T follicular helper cell (primary cell): ENCODE measurements at places on chromosomes 2 and 18.
A peak's percentile ranks its signal among the peaks of the same experiment; 100 is the strongest.

GRCh38 chr2:20051532-20052228 lies at the start of gene LAPTM4A:
Gene LAPTM4A, minus strand, starts transcription at chr2:20051628. Its CDS starts 108 bp downstream, at chr2:20051520.
- DNase-seq = peak; percentile 97

- DNase-seq = no peak
Measured at GRCh38 chr2:155250800-155251199, 552.3 kb downstream of the KCNJ3 start.

DNA sequence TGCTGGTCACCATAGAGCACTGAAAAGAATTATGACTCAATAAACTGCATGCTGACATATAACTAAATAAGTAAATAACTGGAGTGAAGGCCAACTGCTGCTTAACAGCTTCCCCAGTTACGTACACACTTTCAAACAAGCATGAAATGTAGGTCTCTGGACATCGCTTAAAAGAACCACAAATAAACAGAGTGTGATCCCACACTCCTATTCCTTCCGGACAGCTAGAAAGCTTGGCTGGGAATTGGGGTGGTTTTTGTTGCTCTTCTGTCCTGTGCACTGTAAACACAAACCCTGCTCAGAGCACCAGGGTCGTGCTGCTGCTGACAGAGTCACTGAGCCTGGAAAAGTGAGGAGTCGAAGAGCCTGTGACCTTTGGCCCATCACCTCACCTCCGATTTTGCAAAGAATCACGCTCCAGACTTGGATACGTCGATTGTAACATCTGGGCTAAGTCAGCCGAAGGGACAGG lies 162.7 kb upstream of the NT5C1B start:
- DNase-seq = no peak

DNA sequence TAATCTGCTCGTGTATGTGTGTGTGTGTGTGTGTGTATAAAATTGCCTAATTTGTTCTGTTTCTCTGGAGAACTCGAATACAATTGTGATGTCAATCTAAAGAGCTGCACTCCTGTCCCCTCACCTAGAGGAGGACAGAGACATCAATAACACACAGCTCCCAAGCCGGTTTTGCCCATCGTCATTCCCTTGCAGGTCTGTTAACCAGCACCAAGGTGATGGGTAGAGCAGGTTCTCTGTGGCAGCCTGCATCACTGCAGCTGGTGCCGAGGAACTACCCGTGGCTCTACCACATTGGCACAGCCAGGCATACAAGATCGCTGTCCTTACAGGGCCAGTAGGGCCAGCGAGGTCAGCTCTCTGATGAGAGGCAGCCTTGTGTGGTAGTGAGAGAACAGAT lies 41.0 kb downstream of the LBH start:
- DNase-seq = no peak

- DNase-seq = no peak
Measured at GRCh38 chr2:150570712-150571111, 83.2 kb upstream of the RND3 start.

DNA sequence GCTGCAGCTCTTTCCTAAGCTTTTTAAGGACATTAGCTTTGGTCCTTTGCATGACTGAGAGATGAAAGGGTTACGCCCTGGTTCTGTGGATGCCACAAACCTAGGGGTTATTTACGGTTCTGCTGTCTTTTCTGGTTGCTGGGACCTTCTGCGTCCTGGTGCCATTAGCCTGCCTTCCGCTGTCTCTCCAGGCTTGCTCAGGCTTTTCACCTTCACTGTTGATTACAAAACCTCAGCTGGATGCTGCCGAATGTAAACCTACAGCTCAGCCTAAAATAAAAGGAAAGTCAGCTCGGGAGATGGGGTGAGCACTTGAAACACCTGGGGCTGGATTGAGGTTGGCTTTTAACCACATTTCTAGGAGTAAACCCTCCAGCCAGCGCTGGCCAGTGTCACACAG lies 130.9 kb upstream of the ARHGAP28 start:
- no peak for DNase-seq

GRCh38 chr2:234771980-234772732 lies 179.7 kb upstream of the SH3BP4 start:
- no peak for DNase-seq

GRCh38 chr2:41431756-41432155 lies 616.1 kb upstream of the PKDCC start:
- DNase-seq = no peak

GRCh38 chr2:29655391-29656086 lies 265.8 kb downstream of the ALK start:
- DNase-seq = no peak

GRCh38 chr18:48154828-48155227 lies 224.4 kb upstream of the SMAD2 start:
- DNase-seq = no peak

- no peak for DNase-seq
Measured at GRCh38 chr2:231123362-231123898, 1.4 kb downstream of the HTR2B start.

DNA sequence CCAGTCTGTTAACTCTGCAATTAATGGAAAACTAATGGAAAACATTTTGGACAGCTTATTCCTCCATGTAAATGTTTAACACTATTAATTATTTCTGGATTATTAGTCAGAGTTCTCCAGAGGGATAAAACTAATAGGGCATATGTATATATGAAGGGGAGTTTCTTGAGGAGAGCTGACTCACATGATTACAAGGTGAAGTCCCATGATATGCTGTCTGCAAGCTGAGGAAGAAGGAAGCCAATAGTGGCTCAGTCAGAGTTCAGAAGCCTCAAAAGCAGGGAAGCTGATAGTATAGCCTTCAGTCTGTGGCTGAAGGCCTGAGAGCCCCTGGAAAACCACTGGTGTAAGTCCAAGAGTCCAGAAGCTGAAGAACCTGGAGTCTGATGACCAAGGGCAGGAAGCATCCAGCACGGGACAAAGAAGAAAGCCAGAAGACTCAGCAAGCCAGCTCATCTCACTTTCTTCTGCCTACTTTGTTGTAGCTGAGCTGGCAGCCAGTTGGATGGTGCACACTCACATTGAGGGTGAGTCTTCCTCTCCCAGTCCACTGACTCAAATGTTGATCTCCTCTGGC lies 136.0 kb downstream of the PTH2R start:
- no peak for DNase-seq

DNA sequence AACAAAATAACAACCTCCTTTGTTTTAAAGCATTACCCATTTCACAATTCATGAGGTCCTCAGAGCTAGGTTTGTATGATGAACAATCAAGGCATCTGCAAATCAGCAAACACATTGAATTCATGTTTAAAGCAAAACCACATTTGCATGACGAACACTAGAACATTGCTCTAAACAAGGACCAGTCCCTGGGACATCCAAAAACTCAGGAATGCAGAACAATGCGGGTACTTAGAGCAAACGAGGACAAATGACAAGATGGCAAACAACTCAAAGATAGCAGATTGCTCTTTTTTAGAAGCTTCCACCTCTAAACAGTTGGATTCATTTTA lies 45.7 kb upstream of the RALBP1 start:
- DNase-seq = no peak

DNA sequence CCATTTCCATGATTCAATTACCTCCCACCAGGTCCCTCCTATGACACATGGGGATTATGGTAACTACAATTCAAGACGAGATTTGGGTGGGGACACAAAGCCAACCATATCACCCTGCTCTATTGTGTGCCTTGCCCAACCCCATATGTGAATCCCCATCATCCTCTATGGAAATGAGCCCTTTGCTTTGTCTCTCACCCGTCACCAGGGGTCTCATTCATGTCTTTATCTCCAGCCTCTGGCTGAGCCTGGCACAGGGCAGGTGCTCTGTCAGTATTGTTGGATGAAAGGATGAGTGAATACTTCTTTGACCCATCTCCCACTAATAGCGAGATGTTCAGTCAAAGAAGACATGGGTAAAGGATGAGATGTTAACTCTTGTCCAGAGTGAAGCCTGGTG lies 116.6 kb upstream of the LGALSL start:
- DNase-seq = no peak

DNA sequence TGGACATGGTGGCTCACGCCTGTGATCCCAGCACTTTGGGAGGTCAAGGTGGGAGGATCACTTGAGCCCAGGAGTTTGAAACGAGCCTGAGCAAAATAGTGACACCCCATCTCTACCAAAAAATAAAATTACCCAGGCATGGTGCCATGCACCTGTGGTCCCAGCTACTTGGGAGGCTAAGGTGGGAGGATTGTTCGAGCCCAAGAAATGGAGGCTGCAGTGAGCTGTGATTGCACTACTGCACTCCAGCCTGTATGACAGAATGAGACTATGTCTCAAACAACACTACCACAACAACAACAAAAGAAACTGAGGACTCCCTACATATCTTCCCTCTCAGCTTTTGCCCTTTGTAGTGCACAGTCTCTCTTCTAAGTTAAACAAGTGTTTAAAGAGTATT lies 53.3 kb upstream of the UPP2 start:
- no peak for DNase-seq

- DNase-seq = no peak
Measured at GRCh38 chr2:128311216-128311754, 7.4 kb downstream of the HS6ST1 start.

DNA sequence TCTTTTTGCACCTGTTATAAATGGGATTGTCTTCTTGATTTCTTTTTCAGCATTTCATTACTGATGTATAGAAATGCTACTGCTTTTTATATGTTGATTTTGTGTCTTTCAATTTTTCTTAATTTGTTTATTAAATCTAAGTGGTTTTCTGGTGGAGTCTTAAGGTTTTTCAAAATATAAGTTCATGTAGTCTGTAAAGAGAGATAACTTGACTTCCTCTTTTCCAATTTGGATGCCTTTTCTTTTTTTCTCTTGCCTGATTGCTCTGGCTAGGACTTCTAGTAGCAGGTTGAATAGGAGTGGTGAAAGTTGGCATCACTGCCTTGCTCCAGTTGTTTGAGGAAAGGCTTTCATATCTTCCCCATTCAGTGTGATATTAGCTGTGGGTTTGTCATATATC lies 28.6 kb upstream of the GALNT5 start:
- no peak for DNase-seq

GRCh38 chr18:63961435-63961980 lies 8.4 kb upstream of the SERPINB8 start:
- no peak for DNase-seq

GRCh38 chr2:72130659-72131360 lies 16.9 kb downstream of the CYP26B1 start:
- no peak for DNase-seq

GRCh38 chr18:22172594-22173049 lies 3.2 kb downstream of the GATA6 start:
- DNase-seq = no peak

- no peak for DNase-seq
Measured at GRCh38 chr2:15160201-15160991, 400.7 kb downstream of the NBAS start.

- no peak for DNase-seq
Measured at GRCh38 chr2:200483729-200484198, 26.1 kb downstream of the KCTD18 start.

- DNase-seq = no peak
Measured at GRCh38 chr2:183427558-183427957, 303.3 kb downstream of the NUP35 start.

- DNase-seq = no peak
Measured at GRCh38 chr2:118669654-118670053, 177.8 kb downstream of the EN1 start.

GRCh38 chr2:203951366-203951902 lies 14.9 kb downstream of the ICOS start:
- peak; percentile 55 for DNase-seq

DNA sequence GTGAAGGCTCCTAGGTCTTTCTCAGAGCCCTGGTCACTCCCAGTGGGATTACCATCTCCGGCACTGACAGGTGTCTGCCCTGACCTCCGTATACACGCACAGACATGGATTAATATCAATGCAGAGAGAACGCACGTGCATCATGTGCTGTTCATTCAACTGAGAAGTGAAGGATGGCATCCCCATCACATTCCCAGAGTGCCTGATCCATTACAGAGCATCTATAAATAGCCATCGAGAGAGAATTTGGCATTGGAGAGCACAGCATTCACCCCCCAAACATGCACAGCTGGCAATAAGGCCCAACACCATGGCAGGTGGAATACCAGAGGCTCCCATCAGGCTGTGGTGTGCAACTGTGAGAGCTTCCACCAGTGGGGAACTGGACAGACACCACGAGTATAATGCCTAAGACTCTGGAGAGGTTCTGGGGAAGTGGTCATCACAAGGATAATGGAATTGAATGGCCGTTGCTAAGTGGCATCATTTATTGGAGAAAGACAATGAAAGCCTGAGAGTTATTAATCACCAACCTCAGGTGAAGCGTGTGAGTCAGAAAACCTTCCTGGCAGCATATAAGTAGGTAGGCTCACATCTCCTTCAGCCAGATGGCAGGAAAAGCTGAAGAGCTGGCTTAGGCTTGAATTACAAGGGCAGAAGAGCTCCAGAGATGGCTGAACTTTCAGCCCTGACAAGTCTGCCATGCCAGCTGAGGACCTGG lies 244.5 kb upstream of the ID2 start:
- DNase-seq = no peak

DNA sequence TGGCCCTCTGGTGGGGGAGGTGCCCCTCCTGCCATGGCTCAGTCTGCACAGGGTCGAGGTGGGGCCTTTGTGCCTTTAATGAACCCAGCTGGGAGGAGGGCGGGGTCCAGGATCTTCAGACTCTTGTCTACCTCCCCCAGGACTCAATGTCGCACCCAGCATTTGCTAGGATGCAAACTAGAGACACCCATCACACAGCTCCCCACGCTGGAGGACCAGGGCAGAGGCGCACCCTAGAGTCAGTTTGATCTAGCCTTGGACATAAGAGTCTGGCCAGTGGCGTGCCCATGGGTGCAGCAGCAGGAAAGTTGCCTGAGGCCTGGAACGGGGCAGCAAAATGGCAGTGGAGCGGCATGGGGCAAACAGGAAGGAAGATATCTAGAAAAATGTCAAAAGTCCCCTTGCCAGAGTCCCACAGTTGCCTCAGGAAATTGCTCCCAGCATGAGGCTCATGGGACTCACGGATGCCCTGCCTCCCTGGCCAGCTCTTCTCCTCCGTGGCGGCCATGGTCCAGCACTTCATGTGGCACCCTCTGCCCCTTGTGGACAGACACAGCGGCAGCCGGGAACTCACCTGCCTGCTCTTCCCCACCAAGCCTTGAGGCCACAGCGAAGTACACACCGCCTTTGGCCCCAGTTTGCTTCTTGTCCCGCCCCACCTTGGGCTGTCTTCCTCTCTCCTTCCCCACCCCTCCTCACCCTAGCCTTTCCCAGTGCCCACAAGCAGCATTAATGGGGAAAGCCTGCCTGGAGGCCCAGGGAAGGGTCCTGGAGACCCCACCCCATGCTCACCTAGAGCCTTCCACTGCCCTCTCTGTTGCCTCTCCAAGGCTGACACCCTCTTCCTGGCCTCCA lies 17.7 kb downstream of the SH2D6 start:
- no peak for DNase-seq

- DNase-seq = no peak
Measured at GRCh38 chr18:36381075-36381474, 83.6 kb downstream of the FHOD3 start.

- DNase-seq = no peak
Measured at GRCh38 chr18:36020174-36020711, 47.1 kb downstream of the RPRD1A start.

- no peak for DNase-seq
Measured at GRCh38 chr2:60899892-60900249, 18.5 kb downstream of the REL start.

GRCh38 chr2:105845976-105846375 lies 101.3 kb downstream of the NCK2 start:
- DNase-seq = no peak

- DNase-seq = no peak
Measured at GRCh38 chr2:71746946-71747501, 293.7 kb downstream of the DYSF start.
